ENCODE measurements at places on chromosomes 7 and 10.

DNA sequence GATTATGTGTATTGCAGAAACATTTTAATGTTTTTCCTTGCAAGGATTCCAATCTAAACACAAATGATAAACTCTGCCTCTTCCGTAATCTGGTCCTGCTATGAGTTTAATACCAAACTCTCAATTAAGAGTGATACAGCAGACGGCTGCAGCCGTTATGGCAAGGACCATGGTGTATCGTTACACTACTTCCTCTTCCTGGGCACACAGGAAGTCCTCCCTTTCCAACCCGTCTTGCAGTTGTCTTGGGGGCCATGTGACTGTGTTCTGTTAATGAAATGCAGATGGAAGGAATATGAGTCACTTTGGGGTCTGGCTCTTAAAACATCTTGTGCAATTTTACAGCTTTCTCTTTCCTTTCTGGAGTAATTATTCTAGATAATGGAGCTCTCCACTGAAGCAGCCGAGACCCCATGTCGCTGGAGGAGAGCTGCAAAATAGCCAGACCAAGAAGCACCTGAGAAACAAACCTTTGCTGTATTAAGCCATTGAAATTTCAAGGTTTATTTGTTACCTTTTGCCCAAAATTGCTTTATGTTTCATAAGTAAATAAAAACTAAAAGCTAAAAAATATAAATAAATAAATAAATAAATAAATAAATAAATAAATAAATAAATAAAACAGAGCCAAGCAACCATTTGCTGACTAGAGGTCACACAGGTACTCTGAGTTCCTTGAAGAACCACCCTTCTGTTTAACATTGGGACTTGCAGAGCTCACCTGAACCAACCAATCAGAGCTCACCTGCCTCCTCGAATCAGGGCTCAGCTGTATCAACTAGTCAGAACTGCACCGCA lies 74.7 kb downstream of the FRMPD2 start:
- DNase-seq: no peak

GRCh38 chr7:50310956-50311355 lies 6.4 kb downstream of the IKZF1 start:
- no peak for DNase-seq

GRCh38 chr10:102595897-102596296 lies 48.4 kb upstream of the TRIM8 start:
- no peak for DNase-seq

GRCh38 chr10:91050371-91051034 lies 129.6 kb upstream of the ANKRD1 start:
- DNase-seq: no peak

GRCh38 chr10:119191881-119192280 lies 13.3 kb upstream of the PRDX3 start:
- DNase-seq: no peak

DNA sequence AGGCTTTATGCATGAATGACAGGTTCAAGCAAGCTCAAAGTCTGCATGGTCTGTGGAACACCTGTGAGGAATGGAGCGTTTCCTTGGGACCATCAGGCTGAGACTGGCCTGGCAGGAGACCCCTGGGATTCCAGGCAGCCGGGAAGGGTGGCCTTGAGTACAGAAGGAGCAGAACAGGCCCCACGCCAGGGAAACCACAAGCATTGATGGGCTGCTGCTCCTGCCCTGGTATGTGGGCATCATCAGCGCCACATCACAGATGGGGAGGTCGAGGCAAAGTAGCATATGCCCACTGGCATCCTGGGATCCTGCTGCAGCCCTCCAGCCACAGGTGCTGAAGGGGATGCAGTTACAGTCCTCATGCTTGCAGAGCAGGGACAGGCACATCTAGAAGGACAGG lies 40.9 kb downstream of the ANTXRL start:
- no peak for DNase-seq

GRCh38 chr10:28400176-28400575 lies 97.3 kb upstream of the MPP7 start:
- DNase-seq: no peak

All from pulmonary artery endothelial cell (primary cell).